ENCODE measurements at places on chromosomes 3 and 15.

- no peak for DNase-seq
Observed at GRCh38 chr3:117540597-117540996, 831.0 kb downstream of the TUSC7 start.

GRCh38 chr3:39467394-39468107 lies at the start of gene MOBP:
Gene MOBP, plus strand, starts transcription at chr3:39467680. Its CDS starts 34,390 bp downstream, at chr3:39502070.
- DNase-seq, result no peak

DNA sequence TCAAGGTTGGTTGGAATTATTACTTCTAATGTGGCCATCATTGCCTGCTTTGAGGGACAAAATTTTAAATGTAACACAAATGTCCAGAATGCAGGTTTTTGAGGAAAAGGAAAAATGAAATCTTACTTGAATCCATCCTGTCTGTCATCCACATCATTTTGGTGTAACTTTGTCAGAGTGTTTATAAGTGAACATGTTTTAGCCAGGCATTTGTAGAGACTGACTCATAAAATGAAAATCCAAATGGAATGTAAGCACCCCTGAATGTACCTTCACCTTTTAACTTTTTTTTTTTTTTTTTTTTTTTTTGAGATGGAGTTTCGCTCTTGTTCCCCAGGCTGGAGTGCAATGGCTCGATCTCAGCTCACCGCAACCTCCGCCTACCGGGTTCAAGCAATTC lies 141.8 kb upstream of the BNIP2 start:
- DNase-seq, result peak; percentile 48

DNA sequence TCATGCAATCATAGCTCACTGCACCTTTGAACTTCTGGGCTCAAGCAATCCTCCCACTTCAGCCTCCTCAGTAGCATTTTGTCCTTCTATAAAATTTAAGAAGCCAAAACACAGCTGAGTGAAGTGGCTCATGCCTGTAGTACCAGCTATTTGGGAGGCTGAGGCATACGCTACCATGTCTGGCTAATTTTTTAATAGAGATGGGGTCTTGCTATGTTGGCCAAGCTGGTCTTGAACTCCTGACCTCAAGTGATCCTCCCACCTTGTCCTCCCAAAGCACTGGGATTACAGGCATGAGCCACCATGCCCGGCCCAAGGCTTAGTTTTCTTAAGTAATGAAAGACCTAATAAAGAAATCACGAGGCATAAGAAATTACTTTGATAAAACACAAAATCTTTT lies 14.7 kb upstream of the FNDC3B start:
- no peak for DNase-seq

GRCh38 chr15:101499863-101500713 lies 10.6 kb upstream of the PCSK6 start:
- no peak for DNase-seq

DNA sequence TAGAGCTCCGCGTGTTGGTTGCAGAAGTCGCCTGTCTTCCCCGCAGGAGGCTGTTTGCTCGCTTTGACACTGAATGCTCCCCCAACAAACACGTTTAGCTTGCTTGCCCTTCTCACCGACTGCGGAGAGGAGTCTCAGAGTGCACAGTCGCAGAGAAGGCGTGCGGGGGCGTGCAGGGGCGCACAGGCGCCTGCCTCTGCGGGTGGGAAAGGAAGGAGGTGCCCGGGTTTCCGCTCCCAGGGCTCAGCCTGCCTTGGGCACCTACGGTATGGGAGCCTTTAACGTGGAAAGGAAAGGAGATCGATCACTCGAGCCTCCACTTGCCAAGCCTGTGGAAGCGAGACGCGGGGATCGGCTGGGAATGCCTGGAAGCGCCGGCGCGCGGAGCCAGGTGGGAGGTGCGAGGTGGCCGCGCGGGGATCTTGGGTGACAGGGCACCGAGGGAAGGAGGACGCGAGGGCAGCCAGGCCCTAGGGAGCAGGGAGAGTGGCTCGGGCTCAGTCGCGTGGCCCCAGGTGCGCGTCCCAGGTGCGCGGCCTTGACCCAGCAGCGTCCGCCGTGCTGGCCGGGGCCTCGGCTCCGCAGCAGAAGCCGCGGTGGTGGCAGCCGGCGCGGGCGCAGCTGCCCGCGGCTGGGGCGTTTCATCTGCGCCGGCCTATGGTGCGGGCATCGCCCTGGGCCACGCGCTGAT lies at the start of gene FAN1:
Gene FAN1 (plus strand): TSS at position 419 of the 691 bp plus-strand sequence. CDS start 749 bp downstream, outside the sequence.
- DNase-seq, result peak; percentile 85

DNA sequence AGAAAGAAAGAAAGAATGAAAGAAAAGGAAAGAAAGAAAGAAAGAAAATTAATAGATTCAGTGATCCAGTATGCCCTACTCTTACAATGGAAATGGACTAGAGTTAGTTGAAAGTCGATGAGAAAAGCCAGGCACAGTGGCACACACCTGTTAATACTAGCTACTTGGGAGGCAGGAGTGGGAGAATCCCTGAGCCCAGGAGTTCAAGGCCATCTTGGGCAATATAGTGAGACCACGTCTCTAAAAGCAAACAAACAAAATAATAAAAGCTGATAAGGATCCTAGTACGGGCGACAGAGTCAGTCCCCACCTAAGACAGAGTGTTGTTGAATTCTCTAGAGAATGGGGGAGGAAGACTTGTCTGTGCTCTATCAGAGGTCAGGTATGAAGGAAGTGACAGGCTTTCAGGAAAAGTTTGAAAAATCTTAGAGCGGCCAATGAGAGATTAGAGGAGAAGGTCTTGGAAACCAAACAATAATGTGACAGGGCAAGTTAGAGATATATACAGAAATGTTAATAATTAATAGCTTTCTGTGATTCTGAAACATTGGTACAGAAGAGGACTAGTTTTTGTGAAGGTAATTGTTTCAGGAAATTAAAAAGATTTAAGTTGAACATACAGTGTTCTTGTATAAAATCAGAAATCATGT lies 117.9 kb upstream of the PTX3 start:
- no peak for DNase-seq

DNA sequence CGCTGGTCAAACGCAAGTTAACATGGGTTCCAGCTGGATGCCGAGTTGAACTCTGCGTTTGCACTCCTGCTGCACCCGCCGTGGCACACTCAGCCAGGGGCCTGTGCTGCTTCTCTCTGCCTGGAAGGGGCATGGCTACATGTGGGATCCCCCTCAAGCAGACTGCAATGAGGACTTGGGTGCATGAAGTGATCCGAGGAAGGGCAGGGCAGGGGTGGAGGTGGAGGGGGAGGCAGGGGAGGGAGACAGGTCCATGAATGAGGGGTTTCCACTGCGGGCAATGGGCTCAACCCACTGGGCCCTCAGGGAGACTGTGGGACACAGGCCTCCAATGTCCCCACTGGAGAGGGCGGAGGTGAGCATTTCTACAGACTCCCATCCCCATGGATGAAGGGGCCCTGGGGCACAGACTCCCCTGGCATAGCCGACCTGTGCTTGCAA lies 141.6 kb upstream of the MEF2A start:
- no peak for DNase-seq

- no peak for DNase-seq
Observed at GRCh38 chr3:105197863-105198262, 168.8 kb upstream of the ALCAM start.

GRCh38 chr3:126539558-126540250 lies 15.7 kb downstream of the CHST13 start:
- no peak for DNase-seq

DNA sequence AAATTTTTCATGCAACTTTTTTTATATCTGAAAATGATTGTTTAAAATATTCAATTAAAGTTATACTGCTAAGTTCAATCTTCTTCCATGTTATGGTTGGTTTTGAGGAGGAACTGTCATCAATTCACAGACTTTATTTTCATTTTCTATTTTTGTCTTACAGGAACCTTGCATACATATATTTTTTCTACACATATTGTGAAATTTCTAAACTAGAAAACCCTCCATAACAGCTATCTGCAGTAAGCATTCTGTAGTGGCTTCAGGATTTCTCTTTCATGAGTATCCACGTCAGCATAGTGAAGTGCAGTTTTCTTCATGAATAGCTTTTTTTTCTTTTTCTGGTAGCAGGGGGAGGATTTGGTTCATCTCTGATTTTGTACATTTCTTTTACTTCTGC lies 48.2 kb downstream of the ATR start:
- no peak for DNase-seq

DNA sequence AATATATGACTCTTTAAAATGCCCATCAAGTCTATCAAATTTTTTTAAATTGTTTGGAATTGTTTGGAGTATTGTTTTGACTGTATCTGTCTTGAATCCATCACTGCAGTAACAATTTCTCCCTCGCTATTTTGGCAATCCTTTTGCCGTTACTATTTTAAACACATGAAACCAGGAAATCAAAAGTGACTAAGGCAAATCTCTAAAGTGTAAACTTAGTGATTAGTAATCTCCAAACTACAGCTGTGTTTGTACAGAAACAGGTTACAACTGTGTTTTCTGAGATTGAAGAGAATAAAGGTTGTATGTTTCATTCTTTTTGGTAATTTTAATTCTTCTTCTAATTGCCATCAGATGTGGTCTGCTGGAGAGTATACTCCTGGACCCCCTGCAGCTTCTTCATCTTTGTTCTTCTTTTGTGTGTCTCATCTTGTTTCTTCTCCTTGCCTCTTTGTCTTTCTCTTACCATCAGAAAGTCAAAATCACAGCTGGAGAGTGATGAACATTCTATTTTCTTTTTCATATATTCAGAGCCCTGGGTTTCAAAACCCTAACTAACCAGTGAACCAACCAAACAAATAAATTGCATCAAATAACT lies 465.4 kb downstream of the RBMS3 start:
- no peak for DNase-seq

GRCh38 chr3:54859184-54859583 lies 68.7 kb downstream of the LRTM1 start:
- peak; percentile 81 for DNase-seq

- DNase-seq, result no peak
Observed at GRCh38 chr15:89997079-89997478, 4.0 kb upstream of the ZNF710 start.

GRCh38 chr3:152318512-152318911 lies 49.8 kb downstream of the MBNL1 start:
- no peak for DNase-seq

- no peak for DNase-seq
Observed at GRCh38 chr3:66406163-66406562, 94.7 kb downstream of the LRIG1 start.

DNA sequence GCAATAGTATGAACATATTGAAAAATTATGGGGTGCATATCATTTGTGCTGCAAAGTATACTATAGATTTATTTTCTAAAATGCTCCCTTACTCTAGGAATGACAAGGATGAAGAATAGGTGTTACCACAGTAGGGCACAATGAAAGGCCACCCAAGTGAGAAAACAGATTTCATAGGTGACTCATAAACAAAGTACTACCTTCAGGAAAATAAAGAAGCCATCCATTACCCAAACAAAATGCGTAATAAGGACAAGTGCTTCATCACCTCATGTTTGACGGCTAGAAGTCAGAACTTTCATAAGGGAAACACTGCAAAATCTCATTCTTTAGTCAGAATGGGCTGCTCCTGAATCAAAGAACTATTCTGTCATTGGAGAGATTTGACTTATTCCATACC lies 116.6 kb downstream of the MFSD1 start:
- DNase-seq, result no peak

GRCh38 chr15:92693691-92694331 lies 38.2 kb upstream of the FAM174B start:
- no peak for DNase-seq

- no peak for DNase-seq
Observed at GRCh38 chr3:14337828-14338227, 64.6 kb upstream of the SLC6A6 start.

DNA sequence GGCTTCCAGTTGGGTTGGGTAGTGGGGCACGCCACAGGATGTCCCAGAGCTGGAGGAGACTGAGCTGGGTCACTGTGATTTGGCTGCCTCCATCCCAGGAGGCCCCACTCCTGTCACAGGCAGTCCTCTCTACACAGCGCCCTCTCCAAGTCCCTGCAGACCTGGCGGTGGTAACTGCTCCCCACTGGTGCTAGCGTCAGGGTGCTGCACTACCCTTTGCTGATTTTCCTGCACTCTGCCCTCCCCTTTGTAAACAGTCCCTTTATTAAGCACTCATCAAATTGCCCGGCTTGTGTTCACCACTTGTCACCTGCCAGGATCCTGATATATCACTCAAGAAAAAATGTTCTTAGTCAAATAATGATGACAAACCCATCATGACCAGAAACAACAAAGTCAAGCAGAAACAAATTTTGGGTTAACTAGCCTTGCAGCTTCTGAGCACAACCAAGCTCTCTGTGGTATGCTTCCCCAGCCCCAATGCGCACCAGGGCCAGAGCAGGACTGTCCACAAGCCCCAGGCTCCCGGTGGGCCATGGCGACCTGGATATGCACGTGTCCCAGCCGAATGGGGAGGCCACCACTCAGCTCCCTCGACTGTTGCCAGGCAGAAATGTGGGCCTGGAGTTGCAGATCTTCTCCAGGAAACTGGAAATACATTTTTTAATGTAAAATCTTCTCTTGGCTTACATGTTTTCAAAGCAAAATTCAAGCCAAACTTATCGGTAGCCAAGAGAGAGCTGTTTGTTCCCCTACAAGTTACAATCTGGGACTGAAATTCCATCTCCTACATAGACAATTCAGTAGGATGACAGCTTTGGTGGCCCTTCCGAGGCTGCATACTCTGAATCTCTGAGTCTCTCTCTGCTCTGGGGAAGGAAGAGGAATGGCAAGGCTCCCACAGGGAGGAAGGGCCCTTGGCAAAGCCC lies 24.5 kb downstream of the MEGF11 start:
- no peak for DNase-seq

DNA sequence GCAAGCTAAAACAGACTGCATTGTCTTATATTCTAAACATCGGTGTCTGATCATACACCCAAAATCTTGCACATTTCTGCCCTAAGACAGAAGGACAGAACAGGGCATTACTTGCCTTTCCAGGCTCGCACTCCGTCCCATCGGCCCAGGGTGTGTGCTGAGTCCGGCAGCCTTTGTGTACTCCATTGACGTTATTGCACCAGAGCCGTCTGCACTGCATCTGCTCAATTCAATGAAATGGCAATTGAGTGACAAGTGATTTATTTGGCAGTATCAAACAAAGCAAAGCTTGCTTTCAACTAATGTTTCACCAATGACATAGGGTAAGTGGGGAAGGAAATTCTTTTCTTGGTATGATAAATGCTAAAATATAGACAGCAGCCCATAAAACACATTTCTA lies 40.0 kb downstream of the ADAMTS9 start:
- no peak for DNase-seq
